Heart right ventricle (tissue), 16 donors: ENCODE measurements at places on chromosomes 16 and 17. TPM values are rescaled to one million over a fixed set of nuclear protein-coding genes. Genes with fewer than 3 reads are reported as not detected.
A peak's percentile ranks its signal among the peaks of the same experiment; 100 is the strongest.

DNA sequence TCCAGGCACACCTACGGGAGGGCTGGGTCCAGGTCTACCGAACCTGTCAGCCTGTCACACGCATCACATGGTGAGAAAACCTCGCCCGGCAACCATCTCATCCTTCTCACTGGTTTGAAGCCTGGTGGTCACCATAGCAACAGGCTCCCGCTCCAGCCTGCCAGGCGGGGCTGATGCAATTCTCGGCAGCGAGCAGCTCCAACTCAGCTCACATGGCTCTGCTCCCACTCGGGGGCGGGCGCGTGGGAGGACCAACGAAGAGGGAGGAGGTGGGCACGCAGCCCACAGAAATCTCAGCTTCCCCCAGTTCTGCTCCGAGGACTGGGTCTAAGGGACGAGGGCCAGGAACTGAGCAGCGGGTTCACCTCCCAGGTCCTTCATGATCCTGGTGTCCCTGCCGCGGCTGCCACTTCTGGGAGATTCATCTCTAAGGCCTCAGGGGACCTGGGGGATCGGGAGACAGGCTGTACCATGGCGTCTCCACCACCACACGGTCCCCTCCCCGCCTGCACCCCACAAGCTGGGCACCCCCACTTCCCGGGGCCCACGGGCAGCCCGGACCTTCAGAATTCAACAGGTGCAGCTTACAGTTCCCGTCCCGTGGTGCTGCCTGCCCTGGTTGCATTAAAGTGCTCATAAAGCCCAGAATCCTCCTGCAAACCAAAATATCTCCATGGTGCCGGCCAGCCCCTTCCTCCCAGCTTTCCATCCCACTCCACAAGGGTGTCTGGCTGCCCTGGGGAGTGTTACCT lies 25.8 kb downstream of the ABR start:
- no peaks in the 10 kb centered on the region for H3K27me3 ChIP-seq
- peaks cover 18% of the 10 kb centered on the region for H3K36me3 ChIP-seq
- no peak overlapping the region for H3K4me3 ChIP-seq
- DNase-seq = no peak
- H3K4me1 ChIP-seq = peaks cover 19% of the 10 kb centered on the region

DNA sequence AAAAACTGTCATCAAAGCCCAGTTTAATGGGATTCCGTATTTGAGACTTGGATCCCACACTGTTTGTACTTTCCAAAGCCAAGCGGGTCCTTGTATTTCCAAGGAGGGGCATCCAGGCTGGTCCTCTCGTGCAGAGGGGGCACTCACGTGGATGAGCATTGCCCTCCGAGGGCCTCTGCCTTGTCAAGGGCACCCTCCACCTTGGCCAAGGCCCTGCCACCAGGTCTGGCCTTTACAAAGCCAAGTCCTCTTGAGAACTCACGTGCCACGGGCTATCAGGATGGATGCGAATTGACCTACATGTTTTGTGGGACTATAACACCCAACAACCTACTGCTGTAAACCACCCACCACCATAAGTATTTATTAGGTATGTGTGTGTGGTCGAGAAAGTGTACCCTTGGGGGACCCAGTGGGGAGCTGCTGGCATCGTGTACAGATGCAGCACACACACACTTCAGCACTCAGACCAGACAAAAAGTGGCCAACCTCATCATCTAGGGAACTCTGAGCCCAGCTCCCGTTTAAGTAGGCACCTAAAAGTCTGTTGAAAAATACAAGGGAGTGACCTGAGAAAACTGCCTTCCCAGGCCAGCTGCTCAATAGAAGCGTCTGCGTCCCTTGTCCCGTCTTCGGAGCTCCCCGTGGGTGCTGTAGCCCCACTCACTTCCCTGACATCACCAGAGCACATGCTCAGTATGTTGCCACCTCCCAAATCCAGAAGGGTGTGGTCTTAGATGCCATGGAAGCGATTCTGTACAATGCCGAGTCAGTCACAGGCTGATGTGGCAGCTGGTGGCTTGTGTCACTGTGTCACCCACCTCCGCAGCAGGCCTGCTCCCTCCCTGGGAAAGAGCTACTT lies 12.9 kb downstream of the MAP1LC3B start:
- H3K4me1 ChIP-seq = no peaks in the 10 kb centered on the region
- H3K36me3 ChIP-seq = peaks cover 98% of the 10 kb centered on the region
- H3K27ac ChIP-seq = no peak overlapping the region
- no peak for DNase-seq

PRAC1 gene
- not detected for total RNA-seq

LGALS9B gene
- not detected for total RNA-seq

MYL4 gene
- total RNA-seq = 46.9 TPM

DNA sequence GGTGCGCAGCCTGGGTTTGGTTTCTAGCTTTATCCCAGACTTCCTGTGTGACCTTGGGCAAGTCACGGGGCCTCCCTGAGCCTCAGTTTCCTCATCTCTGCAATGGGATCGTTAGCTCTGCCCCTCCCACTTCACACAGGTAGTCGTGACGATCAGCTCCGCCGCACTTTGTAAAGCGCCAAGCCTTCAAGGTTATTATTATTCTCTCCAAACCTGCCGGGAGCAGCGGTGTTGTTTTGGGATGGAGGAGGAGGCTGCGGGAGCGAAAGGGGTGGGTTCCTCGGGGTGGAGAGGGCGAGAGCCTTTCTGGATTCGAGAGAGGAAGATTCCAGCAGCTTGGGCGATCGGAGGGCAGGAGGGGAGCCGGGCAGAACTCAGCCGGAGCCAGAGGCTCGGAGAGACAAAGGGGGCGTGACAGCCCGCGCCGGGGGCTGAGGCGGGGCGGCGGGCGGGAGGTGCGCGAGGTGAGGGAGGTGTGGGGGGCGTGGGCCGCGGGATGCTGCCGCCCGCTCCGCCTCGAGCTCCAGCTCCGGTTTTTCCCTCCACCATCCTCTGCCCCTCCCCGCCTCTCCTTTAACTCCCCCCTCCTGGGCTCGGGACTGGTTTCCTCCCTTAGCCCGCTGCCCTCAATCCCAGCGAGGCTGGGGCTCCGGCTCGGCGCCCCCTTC lies at the start of gene EFNB3:
EFNB3 (plus strand) TSS at position 602 of the 668 bp plus-strand sequence. CDS start 397 bp downstream, outside the sequence.
- peak within 1 kb of the TSS; percentile 54 for H3K4me3 ChIP-seq
- peaks cover 45% of the 10 kb centered on the region for H3K27me3 ChIP-seq
- H3K27ac ChIP-seq = no peak within 1 kb of the TSS
- peaks cover 21% of the 10 kb centered on the region for H3K4me1 ChIP-seq

KRTAP2-3 gene
- total RNA-seq = not detected

DNA sequence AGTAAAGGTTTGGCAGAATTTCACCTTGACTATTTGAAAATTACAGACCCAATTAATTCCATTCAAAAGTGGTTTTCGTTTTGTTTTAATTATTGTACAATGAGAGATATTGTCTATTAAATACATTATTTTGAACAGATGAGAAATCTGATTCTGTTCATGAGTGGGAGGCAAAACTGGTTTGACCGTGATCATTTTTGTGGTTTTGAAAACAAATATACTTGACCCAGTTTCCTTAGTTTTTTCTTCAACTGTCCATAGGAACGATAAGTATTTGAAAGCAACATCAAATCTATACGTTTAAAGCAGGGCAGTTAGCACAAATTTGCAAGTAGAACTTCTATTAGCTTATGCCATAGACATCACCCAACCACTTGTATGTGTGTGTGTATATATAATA lies 72.6 kb downstream of the CDK12 start:
- DNase-seq = no peak
- no peaks in the 10 kb centered on the region for H3K27me3 ChIP-seq
- no peak overlapping the region for H3K4me3 ChIP-seq
- H3K4me1 ChIP-seq = peaks cover 18% of the 10 kb centered on the region
- peaks cover 37% of the 10 kb centered on the region for H3K36me3 ChIP-seq

SLC22A31 gene
- total RNA-seq = not detected

GRCh38 chr16:58449768-58450167 lies 50.2 kb upstream of the NDRG4 start:
- no peak overlapping the region for H3K4me3 ChIP-seq
- H3K36me3 ChIP-seq = no peaks in the 10 kb centered on the region
- DNase-seq = no peak
- peaks cover 4% of the 10 kb centered on the region for H3K4me1 ChIP-seq

GRCh38 chr16:15885560-15886001 lies 2.8 kb downstream of the CEP20 start:
- H3K4me1 ChIP-seq = peaks cover 30% of the 10 kb centered on the region
- no peaks in the 10 kb centered on the region for H3K27me3 ChIP-seq
- no peak for DNase-seq
- H3K27ac ChIP-seq = no peak overlapping the region
- peaks cover 32% of the 10 kb centered on the region for H3K36me3 ChIP-seq

AANAT gene
- not detected for total RNA-seq

ARL5C gene
- not detected for total RNA-seq

DNA sequence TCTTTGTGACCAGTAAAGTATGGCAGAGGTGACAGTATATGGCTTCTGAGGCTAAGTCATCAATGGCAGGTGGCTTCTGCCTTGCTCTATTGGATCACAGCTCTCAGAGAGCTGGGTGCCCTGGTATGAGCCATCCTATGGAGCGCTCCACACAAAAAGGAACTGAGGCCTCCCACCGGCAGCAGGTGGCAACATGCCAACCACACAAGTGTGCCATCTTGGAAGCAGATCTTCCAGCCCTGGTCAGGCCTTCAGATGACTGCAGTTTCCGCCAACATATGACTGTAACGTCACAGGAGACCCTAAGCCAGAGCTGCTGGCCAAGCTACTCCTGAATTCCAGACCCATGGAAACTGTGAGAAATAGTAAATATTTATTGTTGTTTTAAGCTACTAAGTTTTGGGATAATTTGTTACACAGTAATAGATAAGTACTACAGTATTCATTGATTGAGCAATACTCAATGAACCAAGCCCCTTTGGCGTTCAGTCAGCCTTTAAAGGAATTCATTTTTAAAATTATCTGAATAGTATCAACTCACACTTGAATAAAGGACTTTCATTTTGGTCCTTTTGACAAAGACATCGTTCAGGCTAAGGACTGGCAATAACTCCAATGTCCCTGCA lies 69.4 kb upstream of the LHX1 start:
- DNase-seq = no peak
- no peak overlapping the region for H3K27ac ChIP-seq
- peaks cover 46% of the 10 kb centered on the region for H3K27me3 ChIP-seq
- no peaks in the 10 kb centered on the region for H3K36me3 ChIP-seq

GRCh38 chr16:23407436-23408127 lies 45.4 kb downstream of the COG7 start:
- no peak overlapping the region for H3K27ac ChIP-seq
- H3K36me3 ChIP-seq = peaks cover 91% of the 10 kb centered on the region
- peaks cover 11% of the 10 kb centered on the region for H3K4me1 ChIP-seq

DLX4 gene
- total RNA-seq = not detected

DNA sequence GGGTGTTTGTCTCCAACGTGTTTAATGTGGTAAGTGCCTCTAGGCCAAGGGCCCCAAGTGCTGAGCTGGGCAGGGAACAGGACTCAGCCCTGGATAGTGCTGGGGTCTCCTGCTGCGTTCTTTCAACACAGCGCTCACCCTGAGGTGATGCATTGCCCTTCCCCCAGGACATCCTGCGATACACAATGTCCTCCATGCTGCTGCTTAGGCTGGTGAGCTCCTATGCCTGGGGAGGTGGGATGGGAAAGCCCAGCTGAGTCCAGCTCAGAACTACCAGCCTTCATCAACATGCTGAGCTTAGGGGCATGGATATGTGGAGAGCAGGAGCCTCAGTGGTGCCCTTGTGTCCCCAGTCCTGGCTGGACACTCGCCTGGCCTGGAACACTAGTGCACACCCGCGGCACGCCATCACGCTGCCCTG lies 563 bp downstream of the ZACN start:
- H3K4me1 ChIP-seq = peaks cover 45% of the 10 kb centered on the region
- peaks cover 63% of the 10 kb centered on the region for H3K27me3 ChIP-seq
- H3K36me3 ChIP-seq = peaks cover 24% of the 10 kb centered on the region
- no peak overlapping the region for H3K4me3 ChIP-seq

GRCh38 chr17:60534010-60534555 lies 8.0 kb upstream of the APPBP2 start:
- H3K36me3 ChIP-seq = no peaks in the 10 kb centered on the region
- no peak for DNase-seq
- no peak overlapping the region for H3K4me3 ChIP-seq
- no peaks in the 10 kb centered on the region for H3K4me1 ChIP-seq

TEKT1 gene
- total RNA-seq = not detected

- no peak overlapping the region for H3K4me3 ChIP-seq
- no peaks in the 10 kb centered on the region for H3K36me3 ChIP-seq
- no peak for DNase-seq
- no peaks in the 10 kb centered on the region for H3K4me1 ChIP-seq
Observed at GRCh38 chr16:86630471-86630870, 52.1 kb downstream of the FOXL1 start.

DNA sequence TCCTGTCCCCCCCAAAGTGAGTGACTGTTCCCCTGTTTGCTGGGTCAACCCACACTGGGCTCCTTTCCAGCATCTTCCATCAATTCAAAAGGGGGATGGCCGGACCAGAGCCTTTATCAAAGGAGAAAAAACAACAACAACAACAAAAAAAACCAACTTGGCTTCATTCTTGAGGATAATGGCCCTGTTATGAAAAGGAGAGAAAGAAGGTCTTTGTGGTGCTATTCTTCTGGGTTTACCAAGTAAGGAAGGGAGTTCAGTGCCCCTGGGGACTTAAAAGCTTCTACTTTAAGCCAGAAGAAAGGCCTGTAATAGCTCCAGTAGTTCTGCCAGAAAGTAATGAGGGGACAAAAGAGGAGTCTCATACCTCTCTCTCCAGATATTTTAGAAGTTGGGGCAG lies 71.5 kb downstream of the RGS9 start:
- peaks cover under 1% of the 10 kb centered on the region for H3K27me3 ChIP-seq
- DNase-seq = no peak
- H3K4me3 ChIP-seq = no peak overlapping the region

DNA sequence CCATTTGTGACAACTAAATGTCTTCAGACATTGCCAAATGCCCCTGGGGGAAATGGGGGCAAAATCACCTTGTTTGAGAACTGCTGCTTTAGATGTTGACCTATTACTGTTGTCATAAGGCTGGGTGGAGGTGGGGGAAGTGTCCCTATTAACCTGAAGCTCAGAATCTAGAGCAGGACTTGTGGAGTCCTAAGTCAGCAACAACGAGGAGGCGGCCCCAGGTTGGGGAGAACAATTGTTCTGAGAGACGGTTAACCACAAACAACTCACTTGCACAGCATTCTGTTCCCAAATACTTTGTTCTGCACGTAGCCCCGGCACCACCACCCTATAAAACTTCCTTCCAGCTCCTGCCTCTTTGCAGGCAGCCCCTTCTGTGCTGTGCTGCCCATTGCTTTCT lies 32.5 kb downstream of the TEKT5 start:
- H3K36me3 ChIP-seq = no peaks in the 10 kb centered on the region
- no peaks in the 10 kb centered on the region for H3K27me3 ChIP-seq
- H3K4me3 ChIP-seq = no peak overlapping the region
- DNase-seq = no peak

PIP4K2B gene
- 37.9 TPM for total RNA-seq

- H3K27ac ChIP-seq = no peak overlapping the region
- no peak overlapping the region for H3K4me3 ChIP-seq
- no peaks in the 10 kb centered on the region for H3K27me3 ChIP-seq
- DNase-seq = no peak
Observed at GRCh38 chr16:16945207-16945606, 525.6 kb downstream of the XYLT1 start.

CRHR1 gene
- not detected for total RNA-seq

PIGW gene
- total RNA-seq = 5.8 TPM
